ENCODE measurements at places on chromosomes 7 and 10. TPM values are rescaled to one million over a fixed set of nuclear protein-coding genes. Genes with fewer than 3 reads are reported as not detected.

DNA sequence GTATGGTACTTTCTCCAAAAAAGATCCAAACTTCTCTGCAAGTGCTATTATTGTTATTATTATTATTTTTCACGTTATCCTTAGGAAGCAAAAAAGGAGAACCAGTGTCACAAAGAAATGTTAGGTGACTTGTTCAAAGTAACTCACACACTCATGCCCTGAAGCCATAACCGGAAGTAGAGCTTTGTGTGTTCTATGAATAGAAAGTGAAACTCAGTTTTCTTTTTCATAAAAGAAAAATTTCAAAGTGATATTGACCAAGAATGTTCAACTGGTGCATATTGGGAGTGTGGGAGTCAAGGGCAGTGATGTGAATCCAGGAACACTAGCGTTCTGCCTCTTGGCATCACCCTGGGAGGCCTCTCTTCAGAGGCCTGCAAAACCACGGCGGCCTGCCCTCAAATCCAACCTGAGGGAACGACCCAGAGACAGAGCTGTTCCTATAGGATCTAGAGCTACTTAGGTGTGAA lies 106.1 kb downstream of the PRKCQ start:
- H3K4me1 ChIP-seq = peaks cover 75% of the 10 kb centered on the region
- peak overlapping the region; percentile 85 for H3K4me3 ChIP-seq
- no peaks in the 10 kb centered on the region for H3K27me3 ChIP-seq

GRCh38 chr10:339038-339391 lies 203.8 kb downstream of the ZMYND11 start:
- H3K4me1 ChIP-seq = peaks cover under 1% of the 10 kb centered on the region
- H3K36me3 ChIP-seq = no peaks in the 10 kb centered on the region
- H3K27ac ChIP-seq = no peak overlapping the region
- H3K27me3 ChIP-seq = no peaks in the 10 kb centered on the region

GRCh38 chr10:6168084-6168483 lies 34.6 kb upstream of the PFKFB3 start:
- H3K27ac ChIP-seq = peak overlapping the region; percentile 67
- no peak for DNase-seq
- no peak overlapping the region for H3K4me3 ChIP-seq
- peaks cover 5% of the 10 kb centered on the region for H3K36me3 ChIP-seq

DNA sequence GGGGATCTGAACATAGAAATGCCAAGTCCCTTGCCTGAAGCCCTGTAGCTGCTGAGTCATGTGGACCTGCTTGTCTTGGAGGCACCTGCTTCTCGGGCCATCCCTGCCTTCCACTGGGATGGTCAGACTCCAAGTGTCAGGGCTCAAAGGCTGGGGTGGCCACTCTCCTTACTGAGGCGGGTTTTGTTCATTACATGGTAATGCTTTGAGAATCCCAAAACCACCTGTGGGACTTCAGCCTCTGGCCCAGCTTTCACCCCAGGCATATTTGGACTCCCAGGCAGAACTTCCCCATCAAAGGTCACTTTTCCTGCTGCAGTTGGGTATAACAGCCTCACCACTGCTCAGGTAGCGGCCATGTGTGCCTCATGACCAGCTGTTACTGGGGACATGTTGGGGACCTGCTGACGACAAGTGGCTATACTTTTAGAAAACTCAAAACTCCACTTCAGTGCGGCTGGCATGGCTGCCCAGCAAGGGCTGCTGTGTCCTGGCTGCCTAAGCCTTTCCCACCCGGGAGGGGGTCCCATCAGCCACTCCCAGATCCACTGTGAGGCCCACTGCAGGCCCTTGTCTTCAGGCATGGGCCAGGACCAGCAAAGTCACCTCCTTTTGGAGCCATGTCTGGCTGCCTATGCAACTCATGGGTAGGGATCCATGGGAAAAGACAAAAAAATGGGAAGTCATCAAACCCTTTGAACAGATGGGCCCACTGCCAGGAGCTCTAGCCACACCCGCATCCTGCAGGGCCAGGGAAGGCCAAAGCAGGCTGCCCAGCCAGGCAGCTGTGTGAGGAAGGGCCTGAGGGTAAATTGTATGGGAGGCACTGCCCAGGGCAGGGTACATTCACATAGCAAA lies 96.7 kb downstream of the ARHGAP22 start:
- H3K4me1 ChIP-seq = no peaks in the 10 kb centered on the region
- H3K4me3 ChIP-seq = no peak overlapping the region
- no peaks in the 10 kb centered on the region for H3K36me3 ChIP-seq
- no peak overlapping the region for H3K27ac ChIP-seq

- no peak overlapping the region for H3K4me3 ChIP-seq
- H3K4me1 ChIP-seq = no peaks in the 10 kb centered on the region
- peaks cover 6% of the 10 kb centered on the region for H3K36me3 ChIP-seq
Observed at GRCh38 chr10:31677195-31678138, 251.2 kb downstream of the ARHGAP12 start.

- no peaks in the 10 kb centered on the region for H3K4me1 ChIP-seq
- no peak overlapping the region for H3K27ac ChIP-seq
- DNase-seq = no peak
- no peak overlapping the region for H3K4me3 ChIP-seq
Observed at GRCh38 chr7:13420726-13421125, 568.7 kb downstream of the ETV1 start.

Gene SAMD9
- total RNA-seq = 14.6 TPM

Gene TMEM176A
- total RNA-seq = 0.24 TPM

Gene FAM13C
- total RNA-seq = not detected

Gene GIMAP2
- total RNA-seq = 47.8 TPM

Gene SAMD9L
- 16.4 TPM for total RNA-seq

Gene OR13A1
- not detected for total RNA-seq

All from activated T-cell treated with anti-CD3 and anti-CD28 coated beads, Interleukin-2, amount 50 U/mL, for 72 hours (primary cell).